T-helper 22 cell (primary cell): ENCODE measurements at places on chromosomes 11 and 22.

GRCh38 chr11:8355416-8355742, 91.7 kb upstream of the LMO1 start:
- DNase-seq, result no peak

GRCh38 chr22:31952472-31952871, 8.1 kb downstream of the YWHAH start:
- DNase-seq, result no peak

GRCh38 chr11:65182258-65183170, 786 bp downstream of the CAPN1 start:
- no peak for DNase-seq

DNA sequence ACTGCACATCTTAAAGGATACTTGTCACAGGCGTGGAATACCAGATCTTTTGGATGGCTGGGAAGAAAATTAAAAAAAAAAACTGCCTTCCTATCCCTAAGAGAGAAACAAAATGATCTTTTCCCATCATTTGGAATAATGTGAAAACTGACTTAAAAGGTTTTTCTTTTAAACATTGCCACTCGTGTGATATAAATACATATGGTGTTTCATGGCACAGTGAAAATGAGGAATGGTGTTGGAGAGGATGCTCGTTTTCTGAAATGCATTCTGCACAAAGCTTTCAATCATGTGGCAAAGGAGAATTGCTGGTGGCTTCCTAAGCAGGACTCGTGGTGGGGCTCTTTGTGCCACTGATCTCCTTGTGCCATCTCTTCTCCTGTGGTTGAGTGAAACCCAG, 74.9 kb upstream of the LRRC4C start:
- DNase-seq, result no peak

- DNase-seq, result peak; percentile 55
These were observed at the start of gene ZBTB16 for GRCh38 chr11:114059278-114059983. ZBTB16 (plus strand) TSS chr11:114059711; CDS start chr11:114063301, 3,590 bp downstream.

- DNase-seq, result no peak
These were observed 84.1 kb downstream of the LARGE2 start for GRCh38 chr11:46006418-46007070.

GRCh38 chr11:76799066-76799804, 16.1 kb downstream of the TSKU start:
- DNase-seq, result peak; percentile 47

GRCh38 chr11:58330861-58331260, 28.0 kb downstream of the OR5B17 start:
- DNase-seq, result no peak

DNA sequence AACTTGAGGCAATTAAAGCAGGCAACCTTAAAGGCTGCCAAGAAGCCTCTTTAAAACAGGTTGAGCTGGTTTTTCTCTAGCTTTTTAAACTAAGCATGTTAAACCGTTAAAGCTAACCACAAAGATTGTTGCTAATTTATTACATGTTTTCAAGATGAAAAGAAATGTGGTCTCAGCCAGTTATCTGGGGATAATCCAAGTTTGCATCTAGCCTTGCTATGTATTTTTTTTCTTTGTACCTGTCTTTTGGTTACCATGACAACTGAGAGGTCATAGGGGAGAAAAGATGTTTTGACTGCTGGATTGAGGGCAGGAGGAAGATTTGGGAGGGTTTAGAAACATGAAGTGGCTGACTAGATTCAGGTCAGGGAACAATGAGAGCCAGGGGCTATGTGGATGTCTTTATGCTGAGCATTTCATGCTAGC, 19.2 kb upstream of the PGM2L1 start:
- peak; percentile 0 for DNase-seq

DNA sequence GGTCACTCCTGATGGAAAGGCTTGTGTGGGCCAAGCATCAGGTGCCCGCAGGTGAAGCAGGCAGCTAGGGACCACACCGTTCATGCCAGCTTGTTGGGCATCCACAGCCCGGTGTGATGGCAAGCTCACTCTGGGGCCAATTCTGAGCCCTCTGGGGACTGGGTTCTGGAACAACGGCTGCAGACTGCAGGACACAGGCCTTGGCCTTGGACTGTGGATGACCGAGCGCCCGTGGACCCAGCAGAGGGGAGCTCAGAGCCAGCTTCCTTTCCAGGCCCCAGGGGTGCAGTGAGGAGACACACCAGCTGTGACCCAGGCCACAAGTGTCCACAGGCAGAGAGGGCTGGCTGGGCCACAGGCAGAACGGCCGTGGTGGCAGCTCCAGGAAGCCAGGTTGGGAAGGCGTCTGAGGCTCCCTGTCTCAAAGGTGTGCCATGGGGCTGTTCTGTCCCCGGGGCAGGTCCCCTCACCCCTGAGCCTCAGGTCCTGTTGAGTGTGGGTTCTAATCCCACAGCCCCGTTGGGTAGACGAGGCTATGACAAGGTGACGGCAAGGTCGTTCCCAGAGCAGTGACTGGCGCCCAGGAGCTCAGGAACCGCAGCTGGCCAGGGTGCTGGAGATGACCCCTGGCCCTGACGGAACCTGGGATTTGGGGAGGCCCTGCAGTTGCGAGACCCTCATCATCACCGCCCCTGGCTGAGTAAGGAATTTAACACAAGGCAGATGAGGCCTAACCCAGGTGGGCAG, 1079.4 kb downstream of the BRD1 start:
- no peak for DNase-seq

DNA sequence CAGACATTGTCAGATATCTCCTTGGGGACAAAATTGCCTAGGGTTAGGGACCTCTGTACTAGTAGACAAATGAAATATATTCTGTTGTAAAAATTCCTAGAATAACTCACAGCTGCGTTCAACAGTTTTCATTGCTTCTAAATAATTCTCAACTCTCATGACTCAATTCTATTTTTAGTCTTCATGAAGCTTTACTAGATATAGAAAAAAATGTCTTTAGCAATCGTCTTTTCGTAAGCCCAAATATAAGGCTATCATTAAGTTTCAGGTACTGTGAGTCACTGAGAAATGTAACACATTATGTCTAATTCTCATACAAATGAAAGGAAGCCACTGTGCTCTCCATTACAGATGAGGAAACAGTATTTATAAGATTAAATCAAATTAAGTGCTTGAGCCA, 6.4 kb downstream of the MMP12 start:
- no peak for DNase-seq

- no peak for DNase-seq
These were observed 104.5 kb downstream of the FAT3 start for GRCh38 chr11:92329137-92329536.

- DNase-seq, result no peak
These were observed 287 bp downstream of the RPS13 start for GRCh38 chr11:17077240-17077519.

DNA sequence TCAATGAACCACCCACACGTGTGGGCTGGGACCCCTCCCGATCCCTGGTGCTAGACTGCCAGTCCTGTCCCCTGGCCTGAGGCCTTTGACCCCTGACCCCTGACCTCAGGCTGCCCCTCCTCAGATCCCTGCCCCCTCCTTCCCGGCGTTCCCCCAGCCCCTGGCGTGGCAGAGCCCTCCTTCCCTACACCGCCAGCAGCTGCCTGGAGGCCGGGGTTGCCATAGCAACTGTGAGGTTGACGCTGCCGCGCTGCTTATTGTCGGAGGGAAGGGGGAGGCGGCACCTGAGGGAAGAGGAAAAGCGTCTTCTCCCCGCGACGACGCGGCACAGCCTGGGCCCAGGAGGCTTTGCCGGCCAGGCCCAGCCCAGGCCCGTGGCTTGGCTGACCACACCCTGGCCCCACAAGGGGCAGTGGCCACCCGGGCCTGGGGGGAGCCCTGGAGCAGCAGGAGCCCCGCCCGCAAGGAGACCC, 32.6 kb downstream of the SHANK3 start:
- no peak for DNase-seq

GRCh38 chr11:2932850-2933251, 3.6 kb upstream of the PHLDA2 start:
- no peak for DNase-seq

- DNase-seq, result no peak
These were observed 1.2 kb downstream of the DGCR2 start for GRCh38 chr22:19120829-19121630.

DNA sequence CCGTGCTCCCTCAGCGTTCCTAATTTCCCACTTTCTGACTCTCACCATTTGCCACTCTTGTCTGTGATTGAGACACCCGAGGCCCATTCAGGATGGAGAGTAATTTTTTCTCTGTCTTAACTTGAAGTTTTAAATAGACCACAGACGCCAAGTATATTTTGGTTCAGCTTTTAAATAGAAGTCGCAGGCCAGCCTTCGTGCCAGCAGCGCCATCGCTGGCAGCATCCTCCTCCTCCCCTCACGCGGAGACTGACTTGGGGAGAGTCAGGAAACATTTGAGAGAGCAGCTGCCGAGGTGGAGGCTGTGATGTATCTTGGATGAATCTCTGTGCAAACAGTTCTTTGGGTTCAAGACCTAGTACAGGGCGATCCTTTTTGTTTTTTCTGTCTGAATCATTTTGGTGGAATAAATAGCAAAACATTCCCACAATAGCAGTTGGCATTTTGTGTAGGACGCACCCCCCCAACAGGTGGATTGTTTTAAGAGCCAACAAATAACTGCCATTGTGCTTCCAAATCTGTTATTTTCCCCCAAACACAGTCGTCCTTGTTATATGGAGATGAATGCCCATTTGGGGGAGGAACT, 889 bp upstream of the DMC1 start:
- no peak for DNase-seq

- no peak for DNase-seq
These were observed 134.3 kb downstream of the BUD13 start for GRCh38 chr11:116638463-116638862.

GRCh38 chr11:111612224-111612623, 10.0 kb downstream of the SIK2 start:
- no peak for DNase-seq

- DNase-seq, result no peak
These were observed 376.7 kb upstream of the RAG2 start for GRCh38 chr11:36974771-36975170.

- peak; percentile 53 for DNase-seq
These were observed 62.0 kb downstream of the PAK1 start for GRCh38 chr11:77411717-77412441.

- DNase-seq, result no peak
These were observed 12.3 kb upstream of the SCUBE2 start for GRCh38 chr11:9103542-9104276.

DNA sequence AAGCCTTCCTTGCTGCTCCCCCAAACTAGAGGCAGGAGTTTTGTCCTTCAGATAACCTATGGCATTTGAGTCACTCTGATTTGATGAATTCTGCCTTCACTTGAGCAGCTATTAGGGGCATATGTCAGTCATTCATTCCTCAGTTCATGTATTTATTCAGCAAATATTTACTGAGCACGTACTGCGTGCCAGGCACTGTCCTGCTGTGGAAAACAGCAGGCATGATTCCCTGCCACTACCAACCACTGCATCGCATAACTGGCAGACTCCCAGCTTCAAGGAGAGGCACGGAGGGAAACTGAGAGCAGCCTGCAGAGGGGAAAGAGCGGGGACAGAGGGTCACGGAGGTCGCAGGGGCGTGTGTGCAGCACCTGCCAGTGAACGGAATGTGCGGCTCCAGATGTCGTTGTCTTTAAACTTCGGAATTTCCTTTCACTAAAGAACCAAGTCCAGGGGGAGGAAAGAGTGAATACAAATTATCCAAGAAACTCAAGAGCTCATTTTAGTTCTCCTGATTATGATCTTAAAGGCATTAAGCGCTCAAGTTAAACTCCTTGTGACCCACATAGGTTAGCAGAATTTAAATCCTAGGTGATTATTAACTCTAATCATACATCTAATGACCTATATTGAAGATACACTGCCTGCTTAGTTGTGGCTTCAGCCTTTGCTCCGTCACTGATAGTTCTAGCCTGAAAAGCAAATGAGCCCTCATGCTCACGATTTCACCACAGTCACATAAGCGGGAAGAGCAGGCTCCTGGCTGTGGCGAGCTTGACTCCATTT, 12.6 kb downstream of the PPARA start:
- DNase-seq, result no peak

GRCh38 chr22:31933406-31933805, 10.9 kb upstream of the YWHAH start:
- DNase-seq, result no peak

GRCh38 chr11:33434294-33434693, 177.1 kb downstream of the HIPK3 start:
- DNase-seq, result no peak

GRCh38 chr11:107092667-107093066, 74.4 kb upstream of the GUCY1A2 start:
- DNase-seq, result no peak

DNA sequence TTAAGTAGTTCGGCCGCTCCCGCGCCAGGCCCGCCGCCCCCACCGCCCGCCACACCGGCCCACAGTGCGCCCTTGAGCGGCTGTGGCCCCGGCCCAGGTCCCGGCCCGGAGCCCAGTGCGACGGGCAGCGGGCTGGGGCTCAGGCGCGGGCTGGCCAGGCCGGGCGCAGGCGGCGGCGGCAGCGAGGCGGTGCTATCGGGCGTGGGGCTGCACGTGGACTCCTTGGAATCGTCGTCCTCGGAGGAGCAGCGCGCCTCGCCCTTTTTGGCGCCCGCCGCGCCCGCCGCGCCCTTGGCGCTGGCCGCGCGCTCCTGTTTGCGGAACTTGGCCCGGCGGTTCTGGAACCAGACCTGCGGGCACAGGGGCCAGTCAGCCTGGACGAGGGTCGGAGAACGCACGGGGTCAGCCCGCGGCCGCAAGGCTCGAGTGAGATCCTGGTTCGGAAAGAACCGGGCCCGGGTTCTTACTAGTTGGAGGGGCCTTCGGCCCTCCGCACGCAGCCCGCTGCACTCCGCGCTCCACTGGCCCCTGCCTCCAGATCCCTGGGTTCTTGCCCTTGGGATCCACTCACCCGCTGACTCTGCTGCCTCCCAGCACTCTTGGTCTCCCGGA, 4.0 kb downstream of the PHOX2A start:
- DNase-seq, result no peak

DNA sequence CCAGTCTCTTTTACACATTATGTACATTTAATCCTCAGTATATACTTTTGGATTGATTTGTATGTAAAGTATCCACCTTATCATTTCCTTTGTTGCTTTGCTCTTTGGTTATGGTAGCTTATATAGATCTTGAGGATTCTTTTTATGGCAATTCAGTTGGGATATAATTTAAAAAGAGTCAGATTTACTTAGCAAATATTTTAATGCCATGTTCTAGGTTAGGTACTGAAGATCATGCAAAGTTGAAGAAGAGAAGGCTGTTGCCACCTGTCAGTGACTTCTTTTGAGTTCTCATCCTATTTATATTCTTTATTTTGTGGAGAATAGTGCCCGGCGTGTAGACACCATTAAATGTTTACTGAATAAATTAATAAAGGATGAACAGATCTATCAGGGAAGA, 279.7 kb downstream of the TMEM135 start:
- DNase-seq, result no peak

DNA sequence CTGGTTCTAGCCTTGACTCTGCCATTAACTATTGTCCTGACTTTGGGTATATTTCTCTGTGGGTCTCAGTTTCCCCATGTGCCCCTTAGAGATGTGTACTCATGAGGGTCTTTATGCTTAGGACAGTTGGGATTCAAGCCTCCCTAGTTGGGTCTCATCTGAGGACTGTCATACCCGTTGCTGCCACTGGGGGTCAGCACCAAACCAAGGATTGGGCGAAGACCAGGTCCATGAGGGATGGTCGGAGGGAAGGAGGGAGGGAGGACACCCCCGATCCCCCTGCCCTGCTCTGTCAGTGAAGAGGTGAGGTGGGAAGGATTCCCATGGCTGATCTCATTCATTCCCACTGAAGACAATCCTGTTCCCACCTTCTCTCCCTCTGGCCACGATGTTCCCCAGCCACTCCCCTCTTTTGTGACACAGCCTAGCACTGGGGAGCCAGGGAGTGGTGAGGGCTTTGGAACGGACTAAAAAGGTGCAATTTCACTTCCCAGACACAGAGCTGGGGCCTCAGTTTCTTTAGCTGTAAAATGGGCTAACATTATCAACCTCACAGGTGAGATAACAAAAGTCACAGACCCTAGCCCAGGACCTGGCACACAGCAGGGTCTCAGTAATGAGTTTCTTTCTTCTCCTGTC, 12.4 kb upstream of the KLHL35 start:
- DNase-seq, result peak; percentile 34
